ELR (cell line): ENCODE measurements at places on chromosomes 12 and 14.

- peak; percentile 62 for DNase-seq
Observed at GRCh38 chr12:66860752-66861750, 182.2 kb upstream of the GRIP1 start.

DNA sequence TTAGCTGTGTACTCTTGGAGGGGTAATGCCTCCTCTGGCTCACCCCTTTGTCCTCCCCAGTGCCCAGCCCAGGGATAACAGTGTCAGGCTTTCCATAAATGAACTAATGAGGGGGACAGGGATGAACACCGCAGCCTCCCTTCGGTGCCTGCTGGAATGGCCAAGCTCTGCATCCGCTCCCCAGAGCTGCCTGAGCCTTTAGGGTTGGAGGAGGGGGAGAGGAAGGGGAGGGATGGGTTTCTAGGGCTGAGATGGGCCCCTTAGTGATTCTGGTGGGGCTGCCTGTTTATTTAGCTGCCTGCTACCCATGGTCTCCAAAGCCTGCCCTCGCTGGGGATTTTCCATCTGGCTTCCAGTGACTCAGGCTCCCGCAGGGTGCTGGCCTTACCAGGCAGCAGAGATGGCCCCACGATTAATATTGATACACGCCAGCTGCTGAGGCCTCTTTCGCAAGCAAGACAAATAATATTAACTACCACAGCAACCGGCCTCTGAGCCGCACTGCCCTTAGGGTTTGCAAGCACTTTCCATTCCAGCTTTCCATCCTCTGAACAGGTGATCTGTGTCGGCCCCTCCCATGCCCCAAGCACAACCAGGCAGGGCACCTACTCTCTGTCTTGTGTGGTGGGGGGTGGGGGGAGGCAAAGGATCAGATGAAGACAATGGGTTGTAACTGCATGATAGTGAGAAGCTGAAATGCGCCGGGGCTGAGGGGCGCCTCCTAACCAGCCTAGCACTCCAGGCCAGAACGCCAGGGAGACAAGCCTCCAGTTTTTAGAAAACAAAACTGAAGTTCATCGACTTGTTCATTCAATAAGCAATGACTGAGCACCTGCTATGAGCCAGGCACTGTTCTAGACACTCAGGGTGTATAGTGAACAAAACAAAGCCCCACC is 56.7 kb downstream of the C14orf132 start:
- DNase-seq = peak; percentile 70

DNA sequence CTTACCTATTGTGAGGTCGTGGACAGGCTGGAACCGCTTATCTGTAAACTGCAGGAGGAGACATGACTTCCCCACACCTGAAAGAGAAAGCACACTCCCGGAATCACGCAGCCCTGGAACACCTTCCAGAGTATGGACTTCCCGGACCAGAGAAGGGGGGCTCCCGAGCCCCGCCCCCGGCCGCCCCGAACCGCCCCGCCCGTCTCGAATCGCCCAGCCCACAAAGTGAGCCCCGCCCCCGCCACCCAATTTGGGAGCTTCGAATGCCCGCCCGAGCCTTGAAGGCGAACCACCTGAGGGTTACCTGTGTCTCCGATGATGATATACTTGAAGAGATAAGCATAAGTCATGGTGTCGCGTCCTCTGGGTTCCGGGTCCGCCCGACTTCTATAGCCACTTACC is 235 bp downstream of the RAB2B start:
- peak; percentile 79 for DNase-seq

- DNase-seq = no peak
Observed at GRCh38 chr12:103952497-103952896, 13.2 kb upstream of the TDG start.

- DNase-seq = peak; percentile 43
Observed at GRCh38 chr14:57266065-57266464, 2.6 kb downstream of the EXOC5 start.

DNA sequence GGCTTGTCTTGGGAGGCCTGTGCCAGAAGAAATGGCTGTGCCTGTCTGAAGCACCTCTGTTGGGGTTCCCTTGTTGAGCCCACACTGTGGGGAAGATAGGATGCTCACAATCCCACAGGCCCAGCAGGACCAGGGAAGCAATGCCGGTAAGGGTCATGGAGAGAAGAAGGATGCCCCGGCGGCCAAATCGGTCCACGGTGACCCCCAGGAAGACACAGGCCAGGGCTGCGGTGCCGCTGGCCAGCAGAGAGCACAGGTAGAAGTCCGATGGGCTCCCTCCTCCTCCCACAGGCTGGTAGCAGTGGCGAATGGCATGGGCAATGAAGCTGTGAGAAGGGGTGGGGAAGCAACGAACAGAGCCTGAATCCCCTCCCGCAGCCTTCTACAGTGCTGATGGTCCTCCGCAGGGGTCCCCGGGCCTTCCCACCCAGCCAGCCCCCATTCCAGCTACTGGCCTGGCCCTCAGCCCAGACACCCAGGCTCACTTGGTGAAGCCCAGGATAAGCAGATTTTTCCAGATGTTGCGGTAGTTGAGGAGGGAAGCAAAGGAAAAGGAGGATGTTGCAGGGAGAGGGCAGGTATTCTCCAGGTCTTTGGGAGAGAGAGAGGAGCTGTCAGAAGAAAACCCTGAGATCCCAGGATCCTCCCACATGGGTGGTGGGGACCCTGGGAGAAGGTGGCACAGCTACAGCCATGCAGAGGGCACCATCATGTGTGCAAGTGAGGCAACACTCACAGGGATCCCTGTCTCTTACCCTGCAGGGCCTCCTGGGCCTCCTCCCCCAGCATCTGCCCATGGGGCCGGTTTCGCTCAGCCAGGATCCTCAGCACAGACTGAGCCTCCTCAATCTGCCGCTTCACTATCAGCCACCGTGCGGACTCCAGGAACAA is 5.0 kb downstream of the SLC22A17 start:
- no peak for DNase-seq

- no peak for DNase-seq
Observed at GRCh38 chr14:49494836-49495235, 91.3 kb downstream of the RPS29 start.

DNA sequence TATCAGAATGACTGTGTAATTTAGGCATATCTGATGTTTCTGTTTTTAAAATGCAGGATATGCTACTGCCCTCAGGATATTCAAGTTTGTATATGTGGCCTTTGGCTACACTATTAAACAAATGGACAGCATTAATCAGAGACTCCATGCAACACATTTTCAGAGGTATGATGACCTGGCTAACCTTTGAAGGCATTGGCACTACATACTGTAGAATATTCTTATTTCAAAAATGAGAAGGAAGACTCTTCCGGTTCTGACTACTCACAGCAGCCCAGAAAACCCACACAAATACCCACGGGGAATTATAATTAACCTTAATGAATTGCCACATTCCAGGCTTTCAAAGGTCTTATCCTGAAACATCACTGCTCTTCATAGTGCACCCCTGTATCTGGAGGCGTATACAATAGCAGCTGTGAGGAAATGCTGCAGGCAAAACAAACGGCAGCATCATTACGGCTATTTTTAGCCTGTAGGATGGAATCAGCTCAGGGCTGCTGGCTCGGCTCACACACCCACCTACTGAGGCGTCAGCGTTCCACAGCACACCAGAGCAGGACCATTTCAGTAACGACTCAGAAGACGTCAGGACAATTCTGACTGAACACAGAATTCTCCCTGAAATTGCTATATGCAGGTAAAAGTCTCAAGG is 648.5 kb downstream of the RPS29 start:
- no peak for DNase-seq

DNA sequence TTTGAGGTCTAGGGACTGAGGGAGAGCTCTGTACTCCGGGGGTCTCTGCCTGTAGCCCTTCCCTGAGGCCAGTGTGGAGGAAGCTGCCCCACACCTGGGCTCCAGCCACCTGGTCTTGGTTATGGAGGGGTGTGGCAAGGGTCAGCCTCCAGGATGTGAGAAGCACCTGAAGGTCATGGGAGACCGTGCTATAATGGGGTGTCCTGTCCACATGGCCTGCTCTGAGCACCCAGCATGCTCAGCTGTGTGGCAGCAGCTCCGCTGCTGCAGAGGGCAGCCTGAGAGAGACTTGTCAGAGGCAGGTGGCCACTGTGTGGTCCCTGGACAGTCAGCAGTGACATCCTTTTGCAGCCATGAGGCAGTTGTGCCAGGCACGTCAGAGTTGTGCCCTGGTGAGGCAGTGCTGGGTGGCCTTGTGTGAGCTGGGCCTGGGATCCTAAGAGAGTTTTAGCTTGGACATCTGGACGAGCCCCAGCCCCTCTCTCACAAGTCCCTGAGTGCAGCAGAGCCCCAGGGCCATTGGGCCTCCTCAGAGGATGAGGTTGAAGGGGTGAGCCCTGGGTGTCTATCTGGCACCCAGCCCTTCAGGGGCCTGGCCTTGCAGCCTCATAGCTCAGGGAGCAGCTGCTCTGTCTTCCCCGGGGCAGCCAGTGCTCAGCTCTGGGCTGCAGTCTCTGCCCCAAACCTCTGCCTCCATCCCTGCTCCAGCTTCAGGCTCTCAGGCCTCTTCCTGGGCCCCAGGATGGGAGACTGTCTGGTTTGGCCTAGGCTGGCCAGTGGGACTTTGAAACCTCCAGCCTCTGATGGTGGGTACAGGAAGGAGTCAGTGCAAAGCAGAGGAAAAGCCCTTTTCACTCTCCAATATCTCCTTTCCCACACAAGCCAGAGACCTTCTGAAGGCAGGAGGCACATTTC is 7.4 kb upstream of the ATG101 start:
- DNase-seq = no peak

- peak; percentile 29 for DNase-seq
Observed at GRCh38 chr14:85573406-85573805, 43.5 kb downstream of the FLRT2 start.

GRCh38 chr12:95051241-95051640 is 22.2 kb downstream of the NR2C1 start:
- no peak for DNase-seq
